ENCODE measurements at places on chromosomes 12 and 14.

DNA sequence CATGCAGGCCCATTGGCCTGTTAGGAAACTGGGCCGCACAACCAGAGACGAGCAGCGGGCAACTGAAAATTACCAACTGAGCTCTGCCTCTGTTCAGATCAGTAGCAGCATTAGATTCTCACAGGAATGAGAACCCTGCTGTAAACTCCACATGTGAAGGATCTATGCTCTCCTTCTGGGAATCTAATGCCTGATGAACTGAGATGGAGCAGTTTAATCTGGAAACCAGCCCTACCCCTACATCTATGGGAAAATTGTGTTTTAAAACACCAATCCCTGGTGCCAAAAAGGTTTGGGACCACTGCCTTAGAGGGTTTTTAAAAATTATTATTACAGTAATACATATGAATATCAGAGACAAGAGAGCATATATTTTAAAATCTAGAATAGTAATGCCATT is 1144.5 kb downstream of the FSCB start:
- DNase-seq: no peak

- DNase-seq: no peak
Observed at GRCh38 chr14:88248606-88249005, 74.5 kb downstream of the KCNK10 start.

- DNase-seq: no peak
Observed at GRCh38 chr14:22046063-22046462, 372.4 kb upstream of the OR4E1 start.

GRCh38 chr12:127247937-127248336 is 1019.0 kb upstream of the TMEM132C start:
- no peak for DNase-seq

DNA sequence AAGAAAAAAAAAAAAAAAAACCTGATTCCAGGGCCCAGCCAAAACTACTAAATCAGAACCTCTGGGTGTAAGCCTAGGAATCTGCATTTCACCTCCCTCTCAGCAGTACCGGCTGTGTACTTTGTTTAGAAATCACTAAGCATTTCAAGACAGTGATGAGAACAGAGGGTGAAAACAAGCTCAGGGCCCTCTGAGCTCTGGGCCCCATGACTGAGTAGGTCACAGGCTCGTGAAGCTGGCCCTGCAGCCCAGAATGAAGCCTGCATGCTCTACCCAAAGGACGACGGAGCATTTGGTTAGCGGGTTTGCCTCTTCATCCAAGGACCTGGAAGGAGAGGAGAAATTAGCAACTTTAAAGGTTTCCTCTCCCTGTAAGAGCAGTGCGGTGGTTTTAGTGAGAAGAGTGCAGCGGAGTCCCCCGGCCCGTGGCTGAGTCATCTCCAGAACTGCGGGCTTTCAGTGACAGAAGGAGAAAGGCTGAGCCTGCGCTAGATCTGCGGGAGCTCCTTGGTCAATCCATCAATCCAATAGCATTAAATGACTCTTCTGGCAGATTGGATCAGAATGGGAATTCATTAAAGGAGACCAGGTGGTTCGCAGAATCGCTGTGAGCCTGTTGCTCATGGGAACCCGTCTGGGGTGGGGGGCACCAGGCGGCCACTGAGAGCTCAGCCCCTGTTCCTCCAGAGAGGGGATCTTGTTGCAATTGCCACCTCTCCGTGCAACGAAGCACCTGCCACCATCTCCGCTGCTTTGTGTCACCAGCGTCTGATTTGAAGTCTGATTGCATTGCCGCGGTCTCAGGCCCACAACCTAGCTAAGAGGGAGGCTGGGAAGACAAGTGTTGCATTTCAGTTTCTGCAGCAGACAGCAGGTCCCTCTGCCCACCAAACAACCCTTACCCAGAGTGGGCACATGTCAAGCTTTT is 7.3 kb downstream of the IL31 start:
- DNase-seq: peak; percentile 76

DNA sequence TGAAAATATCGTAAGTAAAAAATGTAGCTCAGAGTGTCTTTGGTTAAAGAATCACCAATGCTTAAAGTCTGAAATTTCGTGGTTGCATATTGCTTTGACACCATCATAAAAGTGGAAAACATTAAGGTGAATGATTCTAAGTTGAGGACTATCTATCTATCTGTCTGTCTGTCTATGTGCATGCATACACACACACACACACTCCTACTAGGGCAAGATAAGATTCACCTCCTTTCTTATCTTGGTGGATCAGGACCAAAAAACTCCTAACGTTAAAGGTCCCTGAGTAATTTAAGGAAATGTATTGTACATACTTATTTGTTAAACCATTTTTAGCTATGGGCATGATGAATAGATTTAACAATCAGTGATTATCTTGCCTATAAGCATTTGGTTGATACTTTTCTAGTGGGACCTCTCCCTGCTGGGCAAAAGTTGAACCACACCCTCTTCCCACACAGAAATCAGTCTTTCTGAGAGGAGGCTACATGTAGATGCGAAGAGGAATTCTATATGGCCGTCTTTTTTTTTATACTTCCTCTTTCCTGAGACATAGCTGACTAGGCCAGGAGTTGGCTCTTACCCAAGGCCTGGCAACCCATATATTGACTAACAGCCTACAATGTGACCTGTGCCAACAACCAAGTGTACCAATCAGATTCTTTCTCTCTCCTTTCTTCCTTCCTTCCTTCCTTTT is 19.3 kb upstream of the LLPH start:
- no peak for DNase-seq

- DNase-seq: no peak
Observed at GRCh38 chr12:111154147-111154834, 214.6 kb downstream of the PHETA1 start.

- DNase-seq: no peak
Observed at GRCh38 chr12:28033538-28033915, 61.0 kb upstream of the PTHLH start.

GRCh38 chr12:80277732-80278131 is 166.3 kb upstream of the PTPRQ start:
- DNase-seq: no peak

GRCh38 chr12:62258941-62259630 is 1.1 kb upstream of the USP15 start:
- DNase-seq: no peak

- no peak for DNase-seq
Observed at GRCh38 chr14:31677052-31677451, 115.8 kb downstream of the NUBPL start.

GRCh38 chr14:92986254-92987147 is 63.6 kb downstream of the CHGA start:
- no peak for DNase-seq

DNA sequence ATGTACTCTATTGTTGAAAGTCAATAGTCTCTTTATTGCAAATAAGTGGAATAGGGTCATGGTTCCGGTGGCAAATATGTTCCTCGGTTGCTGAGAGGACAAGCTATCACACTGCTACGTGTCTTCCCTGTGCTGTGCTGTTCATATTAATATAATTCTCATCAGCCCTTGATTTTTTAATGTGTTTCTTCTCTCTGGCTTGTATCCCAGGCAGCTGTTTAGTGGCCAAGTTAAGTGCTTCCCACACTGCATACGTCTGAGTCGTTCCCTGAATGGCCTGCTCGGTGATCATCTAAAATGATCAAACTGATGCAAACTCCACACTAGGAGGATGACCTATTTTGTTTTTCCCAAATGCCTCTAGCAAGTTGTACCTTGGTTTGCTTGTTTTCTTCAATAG is 186.4 kb downstream of the ANO6 start:
- no peak for DNase-seq

DNA sequence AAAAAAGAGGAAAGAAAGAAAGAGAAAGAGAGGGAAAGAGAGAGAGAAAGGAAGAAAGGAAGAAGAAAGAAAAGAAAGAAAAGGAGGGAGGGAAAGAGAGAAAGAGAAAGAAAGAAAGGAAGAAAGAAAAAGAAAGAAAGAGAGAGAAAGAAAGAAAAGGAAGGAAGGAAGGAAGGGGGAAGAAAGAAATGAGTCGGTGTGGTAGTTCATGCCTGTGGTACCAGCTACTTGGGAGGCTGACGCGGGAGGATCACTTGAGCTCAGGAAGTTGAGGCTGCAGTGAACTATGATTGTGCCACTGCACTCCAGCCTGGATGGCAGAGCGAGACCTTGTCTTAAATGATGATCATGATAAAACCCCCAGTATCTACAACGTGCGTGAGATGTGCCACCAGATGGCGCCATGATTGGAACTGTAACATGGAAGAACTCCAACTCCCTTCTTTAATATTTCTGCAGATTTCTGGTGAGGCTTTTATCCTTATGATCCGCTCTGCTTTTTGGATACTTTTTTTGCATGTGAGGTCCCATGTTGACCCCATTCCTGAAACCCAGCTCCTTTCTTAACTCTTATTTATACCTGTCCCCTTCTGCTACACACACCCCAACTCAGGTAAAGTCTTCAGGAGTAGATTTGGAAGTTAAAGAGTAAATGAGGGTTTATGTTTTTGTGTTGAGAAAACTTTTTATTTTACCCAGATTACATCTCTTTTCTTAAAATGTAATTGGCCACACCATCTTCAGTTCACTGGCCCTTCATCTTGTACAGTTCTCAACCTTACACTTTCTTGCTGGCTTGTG is 25.6 kb downstream of the RNASE10 start:
- DNase-seq: peak; percentile 80

GRCh38 chr12:47767216-47767724 is 5.8 kb upstream of the SLC48A1 start:
- peak; percentile 79 for DNase-seq

DNA sequence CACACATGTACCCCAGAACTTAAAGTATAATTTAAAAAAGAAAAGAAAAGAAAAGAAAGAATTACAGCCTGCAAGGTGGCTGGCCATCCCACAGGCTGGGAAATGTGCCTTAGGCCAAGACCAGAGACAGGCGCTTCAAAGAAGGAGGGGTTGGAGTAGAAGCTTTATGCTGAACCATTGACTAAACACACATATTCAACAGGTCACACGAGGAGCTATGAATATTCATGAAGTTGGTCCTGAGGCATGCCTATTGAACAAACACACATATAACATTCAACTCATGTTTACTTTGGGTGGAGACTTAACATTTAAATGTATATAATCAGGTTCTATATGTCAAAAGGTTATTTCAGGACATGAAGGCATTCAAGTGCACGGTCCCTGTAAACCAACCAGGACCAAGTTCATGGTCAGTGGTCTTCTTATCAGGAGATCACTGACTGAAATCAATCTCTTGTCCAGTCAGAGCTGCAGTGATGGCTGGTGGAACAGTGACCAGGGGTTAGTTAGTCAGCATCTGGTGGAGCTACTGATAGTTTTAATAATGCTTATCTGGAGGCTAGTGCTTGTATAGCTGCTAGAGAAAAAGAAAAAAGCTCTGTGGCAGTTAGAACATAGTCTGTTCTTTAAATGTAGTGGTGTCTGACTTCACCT is 35.6 kb upstream of the ITPR2 start:
- DNase-seq: no peak

DNA sequence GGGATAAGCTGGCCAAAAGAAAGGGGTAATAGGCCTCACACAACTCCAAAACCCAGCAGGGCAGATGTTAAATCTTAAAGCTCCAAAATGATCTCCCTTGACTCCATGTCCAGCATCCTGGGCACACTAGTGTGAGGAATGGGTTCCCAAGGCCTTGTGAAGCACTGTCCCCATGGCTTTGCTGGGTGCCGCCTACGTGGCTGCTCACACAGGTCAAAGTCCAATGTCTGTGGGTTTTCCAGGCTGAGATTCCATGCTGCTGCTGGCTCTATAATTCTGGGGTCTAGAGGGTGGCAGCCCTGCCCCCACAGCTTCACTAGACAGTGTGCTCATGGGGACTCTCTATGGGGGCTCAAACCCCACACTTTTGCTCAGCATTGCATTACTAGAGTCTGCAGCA is 145.3 kb upstream of the GRIN2B start:
- DNase-seq: no peak

DNA sequence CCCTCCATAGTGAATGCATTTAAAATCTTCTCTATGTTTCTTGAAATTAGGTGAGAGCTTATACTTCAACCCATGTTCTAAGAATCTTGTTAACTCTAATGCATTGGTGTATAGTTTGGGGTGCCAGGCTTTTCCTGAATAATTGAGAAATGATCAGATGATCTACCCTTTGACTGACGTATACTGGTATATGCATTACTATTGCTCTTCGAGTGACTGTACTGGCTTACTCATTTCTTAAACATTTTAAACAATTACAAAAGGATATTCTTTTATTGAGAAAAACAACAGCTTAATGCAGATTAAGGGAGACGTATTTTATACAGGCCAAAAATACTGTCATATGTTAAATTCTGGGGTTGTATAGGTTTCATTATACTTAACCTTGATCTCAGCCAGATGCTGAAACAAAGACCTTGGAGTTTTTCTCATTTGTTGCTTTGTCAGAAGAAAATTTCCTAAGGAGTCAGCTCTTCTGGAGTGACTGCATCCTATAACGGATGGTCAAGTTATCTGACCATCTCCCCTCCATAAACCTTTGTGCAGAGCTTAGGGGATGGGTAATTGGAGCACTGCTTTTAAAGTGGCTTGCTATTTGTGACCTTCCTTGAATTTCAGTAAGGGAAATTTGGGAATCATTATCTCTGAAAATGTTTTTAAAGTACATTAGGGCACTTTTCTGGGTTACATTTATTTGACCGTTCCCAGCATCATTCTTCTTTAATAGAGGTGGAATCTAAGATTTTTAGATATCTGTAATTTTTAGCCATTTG is 507.6 kb downstream of the PCNX1 start:
- no peak for DNase-seq

DNA sequence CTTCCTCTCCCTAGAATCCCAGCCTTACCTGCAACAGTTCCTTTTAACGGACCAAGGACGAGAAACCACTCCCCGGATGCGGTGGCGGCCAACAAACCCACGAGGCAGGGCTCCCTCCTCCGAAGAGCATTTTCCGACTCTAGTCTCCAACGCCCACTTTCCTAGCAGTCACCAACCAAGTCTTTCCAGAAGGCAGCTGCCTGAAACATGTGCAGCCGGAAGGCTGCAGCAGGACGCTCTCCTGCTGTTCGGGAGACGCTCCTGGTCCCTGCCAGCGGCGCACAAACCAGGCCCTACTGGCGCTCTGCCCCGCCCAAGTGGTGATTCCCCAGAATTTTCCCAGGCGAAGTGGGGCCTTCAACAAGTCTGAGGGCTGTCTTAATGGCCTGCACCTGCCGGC is 21.1 kb upstream of the ADAM20 start:
- peak; percentile 23 for DNase-seq

DNA sequence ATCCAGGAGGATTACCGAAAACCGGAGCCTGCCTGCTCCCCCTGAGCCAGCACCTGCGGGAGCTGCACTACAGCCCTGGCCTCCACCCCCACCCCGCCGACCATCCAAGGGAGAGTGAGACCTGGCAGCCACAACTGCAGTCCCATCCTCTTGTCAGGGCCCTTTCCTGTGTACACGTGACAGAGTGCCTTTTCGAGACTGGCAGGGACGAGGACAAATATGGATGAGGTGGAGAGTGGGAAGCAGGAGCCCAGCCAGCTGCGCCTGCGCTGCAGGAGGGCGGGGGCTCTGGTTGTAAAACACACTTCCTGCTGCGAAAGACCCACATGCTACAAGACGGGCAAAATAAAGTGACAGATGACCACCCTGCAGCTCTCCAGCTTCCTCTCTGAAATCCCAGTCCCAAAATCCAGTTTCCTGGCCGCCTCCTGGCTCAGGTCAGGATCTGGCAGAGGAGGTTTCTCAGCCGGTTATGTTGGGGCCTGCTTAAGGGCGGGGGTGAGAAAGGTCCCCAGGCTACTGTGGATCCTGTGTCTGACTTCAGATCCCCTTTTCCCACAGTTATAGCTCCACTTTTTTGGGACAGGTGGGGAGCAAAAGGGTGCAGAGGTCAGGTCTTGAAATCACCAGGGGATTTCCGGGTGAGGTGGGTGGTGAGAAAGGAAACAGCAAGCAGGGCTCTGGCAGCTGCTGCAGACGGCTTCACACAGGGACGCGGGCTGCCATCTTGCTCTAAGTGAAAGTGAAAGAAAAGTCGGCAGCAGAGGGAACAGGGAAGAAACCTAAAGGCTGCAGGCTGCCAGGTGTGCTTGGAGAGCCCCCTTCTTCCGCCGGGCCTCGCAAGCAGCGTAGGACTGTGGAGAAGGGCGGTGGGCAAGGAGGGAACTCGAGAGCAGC is at the start of gene TAPBPL:
Gene TAPBPL (plus strand): TSS at position 695 of the 897 bp plus-strand sequence. CDS start 207 bp downstream, outside the sequence.
- peak; percentile 86 for DNase-seq

All from activated T-cell treated with anti-CD3 and anti-CD28 coated beads, Interleukin-2, amount 50 U/mL, for 48 hours (primary cell).